ENCODE measurements at places on chromosomes 11 and 22.
A peak's percentile ranks its signal among the peaks of the same experiment; 100 is the strongest.

DNA sequence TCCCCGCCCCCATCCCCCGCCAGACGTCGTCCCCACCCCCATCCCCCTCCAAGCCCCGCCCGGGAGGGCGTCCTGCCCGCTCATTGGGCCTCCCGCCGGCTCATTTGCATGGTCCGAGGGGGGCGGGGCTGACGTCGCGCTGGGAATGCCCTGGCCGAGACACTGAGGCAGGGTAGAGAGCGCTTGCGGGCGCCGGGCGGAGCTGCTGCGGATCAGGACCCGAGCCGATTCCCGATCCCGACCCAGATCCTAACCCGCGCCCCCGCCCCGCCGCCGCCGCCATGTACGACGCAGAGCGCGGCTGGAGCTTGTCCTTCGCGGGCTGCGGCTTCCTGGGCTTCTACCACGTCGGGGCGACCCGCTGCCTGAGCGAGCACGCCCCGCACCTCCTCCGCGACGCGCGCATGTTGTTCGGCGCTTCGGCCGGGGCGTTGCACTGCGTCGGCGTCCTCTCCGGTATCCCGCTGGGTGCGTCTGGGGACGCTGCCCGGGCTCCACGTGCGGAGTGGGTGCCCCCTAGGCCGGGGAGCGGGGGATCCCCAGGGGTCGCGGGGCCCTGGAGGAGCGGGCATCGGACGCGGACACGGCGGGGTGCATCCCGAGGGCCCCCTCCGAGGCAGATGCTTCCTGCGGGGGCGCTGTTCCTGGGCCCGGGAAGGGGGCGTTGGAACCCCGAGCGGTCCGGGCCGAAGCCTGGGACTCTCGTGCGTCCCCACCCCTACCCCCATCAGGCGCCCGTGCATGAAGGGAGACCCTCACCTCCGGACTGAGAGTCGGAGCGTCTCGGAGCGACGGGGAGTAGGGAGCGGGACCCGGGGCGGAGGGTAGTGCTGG lies at the start of gene PNPLA3:
Gene PNPLA3, plus strand, starts transcription at position 175 of the 834 bp plus-strand sequence. Its CDS starts 107 bp downstream, at position 282.
- peak; percentile 98 for DNase-seq

DNA sequence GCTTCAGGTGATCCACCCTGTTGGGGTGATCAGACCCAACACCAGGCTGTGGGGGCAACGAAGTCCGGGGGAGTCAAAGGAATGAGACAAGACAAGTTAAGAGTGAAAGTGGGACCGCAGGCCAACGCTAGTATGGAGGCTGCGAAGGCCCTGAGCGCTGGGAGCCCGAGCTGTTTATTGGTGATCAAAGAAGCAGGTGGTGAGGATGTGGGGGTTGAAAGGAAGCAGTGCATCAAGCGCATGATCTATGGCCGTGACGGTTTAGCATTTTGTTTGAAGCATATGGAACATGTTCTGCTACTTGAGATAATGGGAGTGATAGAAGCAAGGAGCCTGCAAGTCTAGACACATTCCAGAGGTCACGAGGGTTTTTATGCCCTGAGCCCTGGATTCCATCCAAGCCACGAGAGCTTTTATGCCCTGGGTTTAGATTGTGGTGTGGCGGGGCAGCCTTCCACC lies 49.5 kb downstream of the MCHR1 start:
- no peak for DNase-seq

GRCh38 chr11:19715373-19715772 lies 2.7 kb downstream of the NAV2 start:
- DNase-seq: no peak

DNA sequence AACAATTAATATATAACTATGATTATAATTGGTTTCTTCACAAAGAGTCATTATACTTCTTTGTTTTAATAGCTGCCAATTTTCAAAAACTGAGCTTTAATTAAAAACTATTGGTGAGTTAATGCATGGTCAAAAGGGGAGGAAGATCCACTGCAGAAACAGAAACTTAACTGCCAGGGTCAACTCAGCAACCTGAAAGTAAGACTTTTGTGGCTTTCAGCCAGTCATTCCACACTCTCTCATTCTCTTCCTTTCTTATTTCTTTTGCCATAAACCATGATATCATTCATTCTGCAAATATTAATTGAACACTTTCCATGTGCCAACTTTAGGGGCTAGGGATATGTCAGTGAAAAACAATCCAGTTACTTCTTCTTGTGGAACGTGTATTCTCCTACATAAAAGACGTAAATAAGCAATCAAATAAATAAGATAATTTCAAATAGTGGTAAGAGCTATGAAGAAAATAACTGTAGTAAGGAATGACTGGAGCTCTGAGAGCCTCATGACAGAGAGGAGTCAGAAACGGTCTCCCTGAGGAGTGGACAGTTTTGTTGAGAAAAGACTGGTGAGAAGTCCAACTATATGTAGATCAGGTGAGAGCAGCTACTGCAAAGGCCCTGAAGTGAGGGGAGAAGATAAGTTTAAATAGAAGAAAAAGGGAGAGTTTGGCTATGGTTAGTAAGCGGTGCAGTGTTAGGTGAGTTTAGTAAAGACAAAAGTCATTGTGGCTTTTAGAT lies 130.5 kb downstream of the GRIA4 start:
- DNase-seq: no peak

DNA sequence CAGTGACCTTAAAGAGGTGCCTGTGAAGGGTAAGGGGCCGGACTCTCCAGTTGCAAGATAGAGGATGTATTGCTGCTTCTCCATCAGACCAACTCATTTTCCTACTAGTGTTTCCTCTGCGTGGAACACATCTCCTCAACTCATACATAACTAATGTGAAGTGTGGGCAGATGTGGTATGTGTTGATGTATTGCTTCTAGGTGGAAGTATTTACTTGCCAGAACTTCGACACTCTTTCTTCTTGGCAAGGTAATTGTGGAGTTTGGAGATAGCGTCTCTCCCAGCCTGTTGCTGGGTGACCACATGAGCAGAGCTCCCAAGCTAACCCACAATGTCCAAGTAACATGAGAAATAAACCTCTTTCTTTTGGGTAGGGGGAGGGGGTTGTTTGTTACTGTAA lies 456.9 kb downstream of the DYNC2H1 start:
- DNase-seq: no peak

DNA sequence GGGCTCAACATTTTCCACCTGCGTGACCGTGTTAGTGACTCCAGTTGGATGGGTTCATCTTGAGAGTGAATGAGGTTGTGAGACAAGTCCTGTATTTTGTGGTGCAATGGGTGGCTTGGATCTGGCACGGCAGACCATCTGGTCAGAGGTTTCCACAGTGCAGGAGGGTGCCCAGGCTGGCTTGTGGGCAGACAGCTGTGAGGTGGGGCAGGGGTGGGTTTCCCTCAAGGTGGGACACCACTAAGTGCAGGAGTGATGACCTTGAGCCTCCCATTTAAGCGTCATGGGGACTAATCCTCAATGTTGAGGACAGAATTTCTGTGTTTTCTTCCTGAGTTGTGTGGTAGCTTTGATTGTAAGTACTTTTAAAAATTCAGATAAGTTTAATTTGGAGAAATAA lies 220.6 kb downstream of the TBC1D22A start:
- DNase-seq: no peak

DNA sequence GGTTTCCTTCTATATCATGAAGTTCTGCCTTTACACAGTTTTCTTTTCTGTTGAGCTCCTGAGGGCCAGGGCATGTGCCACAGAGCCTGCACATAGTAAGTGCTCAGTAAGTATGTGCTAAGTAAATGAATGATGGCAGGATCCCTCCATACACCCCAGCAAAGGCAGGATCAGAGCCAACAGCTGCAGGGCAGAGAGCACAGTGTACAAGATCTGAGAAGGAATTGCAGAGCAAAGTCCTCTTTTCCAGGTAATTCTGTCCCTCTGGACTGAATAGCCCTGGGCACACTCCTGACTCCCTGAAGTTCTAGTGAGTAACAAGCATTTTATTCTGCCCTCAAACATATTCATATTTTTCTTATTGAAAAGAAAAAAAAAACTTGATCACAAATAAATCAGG lies 117.7 kb downstream of the GALNT18 start:
- no peak for DNase-seq

Data from neural progenitor cell (in vitro differentiated cells).